ENCODE measurements at places on chromosomes 1 and 21. TPM values are rescaled to one million over a fixed set of nuclear protein-coding genes. Genes with fewer than 3 reads are reported as not detected.

Gene SPATC1L
- 8.6 TPM for total RNA-seq

DNA sequence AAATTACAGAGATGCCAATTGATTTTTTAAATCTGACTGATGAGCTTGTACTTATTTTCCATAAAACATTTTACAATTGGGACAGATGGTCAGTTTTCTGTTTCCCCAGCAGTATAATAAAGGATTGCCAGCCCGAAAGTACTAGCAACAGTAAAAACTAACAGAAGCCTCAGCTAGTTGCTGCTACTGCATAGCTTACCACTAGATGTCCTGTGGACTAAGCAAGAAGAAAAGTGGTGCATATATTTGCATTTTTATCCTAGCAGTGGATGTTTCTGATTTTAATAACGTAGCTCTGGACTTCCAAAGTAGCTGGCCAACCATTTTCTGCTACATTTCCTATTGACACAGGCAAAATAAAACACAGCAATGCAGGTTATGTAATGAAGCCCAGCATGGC, 241.5 kb downstream of the BARHL2 start:
- no peak for DNase-seq

GRCh38 chr21:28550057-28550825, 442.4 kb downstream of the LTN1 start:
- DNase-seq = no peak

GRCh38 chr1:75341537-75341936, 207.3 kb downstream of the LHX8 start:
- no peak for DNase-seq

GRCh38 chr1:67570486-67571143, 114.4 kb upstream of the GADD45A start:
- DNase-seq = no peak
